ENCODE measurements at places on chromosomes 12 and 14.

GRCh38 chr14:65495196-65495595 lies 82.7 kb downstream of the FUT8 start:
- DNase-seq: no peak

GRCh38 chr12:69932676-69933552 lies 107.9 kb downstream of the MYRFL start:
- DNase-seq: no peak

DNA sequence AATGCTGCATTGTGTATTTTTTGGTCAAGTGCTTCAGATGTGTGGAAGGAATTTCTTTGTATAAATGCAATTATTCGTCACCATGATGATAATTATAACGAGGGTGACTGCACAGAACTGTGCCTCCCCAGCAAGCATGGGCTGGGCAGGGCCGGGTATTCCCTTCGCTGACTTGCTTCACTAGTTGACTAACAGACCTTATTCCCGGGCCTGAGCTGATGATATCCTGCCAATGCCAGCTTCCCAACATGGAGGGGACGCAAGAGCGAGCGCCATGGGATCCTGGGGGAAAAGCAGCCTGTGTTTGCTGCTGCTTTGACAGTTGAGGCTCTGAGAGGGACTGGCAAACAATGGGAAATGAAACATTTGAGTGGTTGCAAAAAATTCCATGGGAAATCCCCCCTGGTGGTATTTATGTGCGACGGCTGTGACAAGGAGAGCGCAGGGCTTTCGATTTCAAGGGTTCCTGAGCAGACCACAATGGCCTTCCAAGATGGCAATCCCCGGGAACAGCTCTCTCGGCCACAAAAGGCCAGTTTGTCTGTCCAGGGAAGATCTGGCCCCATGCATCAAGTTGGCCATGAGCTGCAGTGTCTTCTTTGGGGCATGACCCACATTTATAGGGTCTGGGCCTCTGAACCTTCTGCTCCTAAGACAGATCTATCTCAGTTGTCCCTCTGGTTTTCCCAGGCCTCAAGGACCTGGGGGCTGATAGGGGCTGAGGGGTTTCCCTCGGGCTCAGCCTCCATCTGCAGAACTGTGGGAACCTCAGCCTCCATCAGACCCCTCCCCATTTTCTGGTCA lies 21.9 kb upstream of the MAP1LC3B2 start:
- no peak for DNase-seq

DNA sequence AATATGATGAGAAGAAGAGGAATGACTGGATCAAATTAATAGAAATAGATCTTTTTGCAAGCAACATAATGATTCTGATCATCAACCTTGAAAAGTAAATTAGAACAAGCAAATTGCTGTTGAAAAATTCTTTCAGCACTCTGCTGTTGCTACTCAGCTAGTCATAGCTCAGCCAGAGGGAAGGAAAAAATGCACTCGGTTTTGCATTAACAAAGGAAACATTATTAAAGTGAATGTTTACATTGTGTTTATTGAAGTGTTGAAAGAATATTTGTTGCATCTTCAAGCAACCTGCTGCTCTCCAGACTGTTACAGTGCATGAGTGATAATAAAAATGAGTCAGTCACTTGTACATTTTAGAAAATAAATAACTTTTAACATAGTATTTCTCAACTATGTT lies 26.5 kb downstream of the AP5M1 start:
- DNase-seq: no peak

DNA sequence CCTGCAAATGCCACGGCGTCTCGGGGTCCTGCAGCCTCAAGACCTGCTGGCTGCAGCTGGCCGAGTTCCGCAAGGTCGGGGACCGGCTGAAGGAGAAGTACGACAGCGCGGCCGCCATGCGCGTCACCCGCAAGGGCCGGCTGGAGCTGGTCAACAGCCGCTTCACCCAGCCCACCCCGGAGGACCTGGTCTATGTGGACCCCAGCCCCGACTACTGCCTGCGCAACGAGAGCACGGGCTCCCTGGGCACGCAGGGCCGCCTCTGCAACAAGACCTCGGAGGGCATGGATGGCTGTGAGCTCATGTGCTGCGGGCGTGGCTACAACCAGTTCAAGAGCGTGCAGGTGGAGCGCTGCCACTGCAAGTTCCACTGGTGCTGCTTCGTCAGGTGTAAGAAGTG lies 16.8 kb downstream of the WNT5B start:
- DNase-seq: no peak

- DNase-seq: no peak
Measured at GRCh38 chr12:91824991-91825390, 320.7 kb downstream of the BTG1 start.

Data from CD4-positive, alpha-beta T cell treated with Interleukin-1 beta for 1 hour (primary cell).